Small intestine (tissue), 16 donors: ENCODE measurements at places on chromosomes 2 and 18. TPM values are rescaled to one million over a fixed set of nuclear protein-coding genes. Genes with fewer than 3 reads are reported as not detected.

ADRA2B gene
- not detected for polyA plus RNA-seq

SERPINB4 gene
- polyA plus RNA-seq: not detected

TMEM163 gene
- polyA plus RNA-seq: 0.22 TPM

KCNJ3 gene
- 6.9 TPM for polyA plus RNA-seq

RIT2 gene
- not detected for polyA plus RNA-seq

PARD6G gene
- 4.9 TPM for polyA plus RNA-seq

DNA sequence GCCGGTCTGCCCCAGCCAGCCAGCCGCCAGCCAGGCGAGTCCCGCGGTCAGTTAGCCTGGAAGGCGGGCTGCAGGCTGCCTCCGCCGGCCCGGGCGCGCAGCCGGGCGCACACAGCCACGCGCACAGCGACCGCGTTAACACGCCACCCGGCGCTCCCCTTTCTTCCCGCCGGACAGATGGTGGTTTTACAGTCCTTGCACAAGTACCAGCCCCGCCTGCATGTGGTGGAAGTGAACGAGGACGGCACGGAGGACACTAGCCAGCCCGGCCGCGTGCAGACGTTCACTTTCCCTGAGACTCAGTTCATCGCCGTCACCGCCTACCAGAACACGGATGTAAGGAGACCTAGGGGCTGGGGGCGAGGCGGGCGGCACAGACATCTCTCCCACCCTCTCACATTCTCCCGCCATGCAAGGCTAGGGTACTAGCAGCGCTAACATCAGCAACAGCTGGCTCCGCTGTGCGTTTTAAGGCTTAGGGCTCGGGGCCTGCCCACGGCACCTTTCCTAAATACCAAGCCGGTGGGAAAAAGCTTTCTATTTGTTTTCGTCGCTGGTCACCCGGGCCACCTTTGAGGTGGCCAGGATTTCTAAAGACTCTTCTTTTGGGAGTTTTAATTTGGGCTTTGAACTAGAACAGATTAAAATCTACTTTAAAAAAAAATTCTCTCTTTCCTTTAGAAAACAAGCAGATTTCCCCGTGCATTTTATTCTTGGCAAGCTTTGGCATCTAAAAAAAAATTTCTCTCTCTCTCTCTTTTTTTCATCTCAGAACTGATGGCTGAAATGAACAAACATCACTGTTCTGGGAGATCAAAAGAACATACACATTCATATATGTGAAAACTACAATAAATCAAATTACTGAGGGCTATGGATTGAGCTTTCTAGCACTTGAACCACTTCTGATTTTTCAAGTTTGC lies 2.9 kb downstream of the TBR1 start:
- no peak for DNase-seq

DNA sequence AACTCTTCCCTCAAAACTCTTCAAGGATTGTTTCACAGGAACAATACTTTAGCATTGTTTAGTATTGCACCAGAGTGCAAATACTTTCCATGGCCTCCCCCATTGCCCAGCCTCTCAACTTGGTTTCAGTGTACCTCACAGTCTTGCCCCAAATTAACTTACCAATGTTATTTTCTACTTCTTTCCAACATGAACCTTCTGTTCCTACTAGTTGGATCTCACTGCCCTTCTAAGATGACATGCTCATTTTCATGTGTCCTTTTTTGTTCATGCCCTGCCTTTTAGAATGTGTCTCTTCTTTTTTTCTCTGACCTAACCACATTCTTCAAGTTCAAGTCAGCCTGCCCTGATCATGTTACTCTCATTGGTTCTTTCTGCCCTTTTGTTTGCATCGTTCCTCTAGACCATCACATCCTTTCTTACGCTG lies 4.1 kb downstream of the SPATS2L start:
- no peak for DNase-seq

DNA sequence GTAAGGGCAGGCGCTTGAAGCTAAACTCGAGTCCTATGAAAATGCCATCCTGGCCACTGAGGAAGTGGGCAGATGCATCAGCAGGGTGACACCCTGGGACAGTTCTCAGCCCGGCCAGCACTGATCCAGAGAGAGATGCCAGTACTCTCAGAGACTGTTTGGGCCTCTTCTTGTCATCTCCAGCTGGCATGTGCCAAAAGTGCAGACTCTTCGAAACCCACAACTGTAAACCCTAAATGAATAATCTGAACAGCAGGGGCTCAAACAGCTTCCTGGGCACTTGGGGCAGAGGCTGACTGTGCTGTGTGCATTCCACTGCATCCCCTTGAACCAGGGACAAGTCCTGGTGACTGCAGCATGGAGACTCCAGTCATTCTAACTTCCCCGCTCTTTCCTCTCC lies 204.2 kb upstream of the SMAD2 start:
- DNase-seq: no peak

DNA sequence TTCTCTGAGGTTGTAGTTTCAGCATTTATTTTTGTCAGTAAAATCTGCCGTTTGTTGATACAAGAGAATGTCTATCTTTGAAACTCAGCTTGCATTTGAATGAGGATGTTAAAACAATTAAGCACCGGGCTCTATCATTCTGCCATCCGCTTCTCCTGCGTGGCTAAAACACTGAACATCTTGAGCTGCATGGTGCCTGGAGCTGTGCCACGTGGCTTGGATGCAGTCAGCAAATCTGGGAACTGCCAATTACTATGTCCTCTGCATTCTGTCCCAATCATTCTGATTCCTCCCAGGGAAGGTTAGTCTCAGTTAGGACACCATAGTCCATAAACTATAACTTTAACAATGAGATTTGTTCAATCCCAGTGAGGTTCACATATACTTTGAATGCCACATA lies 598.4 kb downstream of the FBXO15 start:
- DNase-seq: no peak

DNA sequence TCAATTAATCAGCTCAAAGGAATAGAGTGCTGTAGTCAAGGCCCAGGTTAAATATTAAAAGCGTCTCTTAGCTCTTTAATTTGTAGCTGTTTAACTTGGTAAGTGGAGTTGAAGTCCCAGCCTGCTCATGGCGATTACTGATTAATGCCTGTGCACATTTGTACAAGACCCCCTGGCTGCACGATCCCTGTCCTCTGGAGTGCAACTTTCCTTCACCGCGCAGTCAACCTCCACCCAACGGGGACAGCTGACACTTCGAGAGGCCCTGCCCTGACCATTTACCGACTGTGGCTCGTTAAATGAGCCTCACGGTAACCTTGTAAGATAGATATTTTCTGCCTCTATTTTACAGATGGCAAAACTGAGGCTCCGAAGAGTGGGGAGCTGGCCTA lies 5.5 kb upstream of the CYS1 start:
- DNase-seq: peak; percentile 53

DNA sequence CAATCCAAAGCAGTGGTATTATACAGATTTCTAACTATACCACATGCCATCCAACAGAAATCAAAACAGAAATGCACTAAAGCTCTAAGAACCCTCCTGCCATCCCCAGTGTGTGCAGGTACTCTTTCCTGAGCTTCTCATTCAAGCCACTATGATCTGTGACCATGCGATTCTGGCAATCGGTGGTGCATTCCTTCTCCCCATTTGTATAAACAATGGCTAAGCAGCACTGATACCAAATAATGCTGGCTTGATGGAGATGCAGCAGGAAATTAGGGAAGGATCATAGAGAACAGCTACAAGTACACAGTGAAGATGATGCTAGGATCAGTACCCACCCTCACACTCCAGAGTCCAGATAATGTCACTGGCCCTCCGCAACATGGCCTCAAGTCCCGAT lies 51.8 kb downstream of the PPP4R1 start:
- DNase-seq: no peak

- DNase-seq: no peak
Measured at GRCh38 chr2:165827921-165828276, 33.9 kb upstream of the GALNT3 start.

DNA sequence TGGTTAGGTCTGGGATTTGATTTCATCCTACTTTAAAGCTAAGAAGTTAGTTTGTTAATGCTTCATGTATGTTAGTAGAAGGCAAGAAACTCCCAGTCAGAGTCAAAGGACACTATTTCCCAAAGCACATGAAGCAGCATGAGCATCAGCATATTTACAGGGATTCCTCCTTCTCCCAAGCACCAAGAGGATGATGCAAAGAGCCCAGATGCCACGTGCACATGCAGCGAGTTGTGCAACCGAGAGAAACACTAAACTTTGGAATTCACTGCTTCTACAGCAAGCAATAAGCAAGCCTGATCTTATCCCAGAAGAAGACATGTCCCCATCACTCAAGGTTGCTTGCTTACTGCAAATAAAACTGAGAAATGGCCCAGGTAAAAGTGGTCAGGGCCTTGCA lies 32.5 kb downstream of the CPO start:
- no peak for DNase-seq

GRCh38 chr18:48514786-48515185 lies 24.0 kb upstream of the CTIF start:
- DNase-seq: no peak

DNA sequence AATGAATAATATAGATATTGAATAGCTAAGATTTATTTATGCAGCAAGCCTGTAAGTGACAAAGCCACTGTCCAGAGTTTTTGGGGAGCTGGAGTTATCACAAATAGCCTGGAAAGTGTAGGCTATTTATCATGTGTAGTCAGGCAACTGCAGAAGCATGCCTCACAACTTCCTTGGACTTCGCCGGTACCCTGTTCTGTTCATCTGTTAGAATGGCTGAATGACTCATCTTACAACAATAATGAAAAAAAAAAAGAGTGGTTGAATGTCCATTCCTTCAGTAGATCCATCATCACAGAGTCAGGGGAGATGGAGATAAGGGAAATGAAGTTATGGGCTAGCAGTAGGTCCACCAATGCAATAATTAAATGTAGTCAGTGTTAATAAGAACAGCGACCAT lies 24.0 kb upstream of the ATP5MC3 start:
- no peak for DNase-seq

- DNase-seq: no peak
Measured at GRCh38 chr18:61865466-61866175, 27.2 kb downstream of the RNF152 start.

DNA sequence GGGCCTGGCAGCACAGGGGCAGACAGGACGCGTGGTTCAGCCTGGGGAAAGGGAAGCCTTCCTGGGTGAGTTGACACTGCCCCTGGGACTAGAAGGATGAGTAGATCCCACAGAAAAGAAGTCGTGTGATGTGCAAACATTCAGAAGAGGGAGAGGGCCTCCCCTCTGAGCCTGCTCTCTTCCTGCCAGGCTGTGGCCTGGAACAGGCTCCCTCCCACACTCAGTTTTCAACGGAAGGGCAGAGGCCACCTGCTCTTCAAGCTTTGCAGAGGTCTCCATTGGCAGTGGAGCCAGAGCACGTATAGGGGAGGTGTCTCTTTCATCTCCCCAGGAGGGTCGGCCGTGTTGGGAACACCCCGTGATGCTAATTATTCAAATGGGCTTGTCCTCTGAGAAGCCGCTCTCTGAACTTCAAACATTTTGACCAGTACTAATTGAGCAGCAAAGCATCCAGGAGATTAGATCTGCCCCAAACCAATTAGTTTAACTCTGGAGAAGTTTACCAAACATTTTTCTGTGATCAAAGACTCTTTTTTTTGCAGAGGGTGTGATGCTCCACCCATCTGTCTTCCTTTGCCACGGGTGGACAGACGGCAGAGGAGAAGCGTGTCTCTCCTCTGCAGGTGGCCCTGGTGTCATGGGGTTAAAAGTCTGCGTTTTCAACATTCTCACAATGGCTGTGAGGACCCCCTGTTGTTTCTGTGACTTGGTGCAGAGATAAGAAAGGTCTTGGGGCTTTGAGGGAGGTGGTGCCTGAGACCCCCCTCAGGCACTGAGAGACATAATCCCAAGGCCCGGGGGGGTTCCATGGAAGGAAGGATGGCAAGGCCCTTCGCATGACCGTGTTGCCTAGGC lies 29.5 kb upstream of the ODC1 start:
- no peak for DNase-seq

GRCh38 chr18:321865-322467 lies 54.1 kb upstream of the THOC1 start:
- DNase-seq: no peak

DNA sequence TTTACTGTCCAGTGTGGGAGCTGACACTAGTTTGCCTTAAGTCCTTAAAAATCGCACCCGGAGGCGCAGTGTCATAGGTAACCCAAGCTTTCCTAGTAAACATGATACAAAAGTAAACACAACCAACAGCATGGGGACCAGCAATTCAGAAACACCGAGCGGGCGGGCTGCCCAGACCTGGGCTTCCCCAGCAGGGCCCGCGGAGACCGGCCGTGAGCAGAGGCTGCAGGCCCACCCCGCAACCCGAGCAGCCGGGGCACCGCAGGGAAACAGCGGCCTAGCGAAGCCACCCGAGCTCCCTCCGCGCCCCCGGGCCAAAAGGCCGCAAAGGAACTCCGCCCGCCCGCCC lies 296 bp downstream of the TTC21B start:
- DNase-seq: no peak
